Naive thymus-derived CD4-positive, alpha-beta T cell (primary cell): ENCODE measurements at places on chromosomes 13 and 19. TPM values are rescaled to one million over a fixed set of nuclear protein-coding genes. Genes with fewer than 3 reads are reported as not detected.

DNA sequence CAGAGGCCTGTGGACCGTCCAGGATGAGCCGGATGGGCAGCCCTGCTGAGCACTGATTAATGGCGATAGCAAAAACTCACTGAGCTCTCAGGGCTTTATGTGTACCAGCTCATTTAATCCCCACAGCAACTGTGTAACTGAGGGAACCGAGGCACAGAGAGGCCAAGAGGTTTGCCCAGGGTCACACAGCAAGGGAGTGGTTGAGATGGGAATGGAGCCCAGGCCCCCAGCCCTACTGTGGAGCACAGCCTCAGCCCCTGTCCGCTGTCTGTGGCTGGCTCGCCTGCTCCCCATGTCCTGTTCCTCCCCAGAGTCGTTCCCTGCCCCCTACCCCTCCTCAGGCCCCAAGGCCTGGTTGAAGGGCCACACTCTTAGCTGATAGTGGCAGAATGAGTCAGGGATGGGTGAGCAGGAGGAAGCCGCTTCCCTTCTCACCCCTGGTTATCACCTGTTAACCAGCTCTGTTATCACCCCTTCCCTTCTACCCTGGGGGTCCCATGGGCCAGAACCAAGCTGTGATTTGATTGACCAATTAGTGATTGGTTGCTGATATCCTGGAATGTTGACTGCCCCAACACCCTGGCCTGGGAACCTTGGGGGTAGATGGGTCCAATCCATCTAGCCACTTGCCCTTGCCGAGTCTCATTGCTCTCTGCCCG is 21.2 kb downstream of the CAPN12 start:
- H3K36me3 ChIP-seq, result no peaks in the 10 kb centered on the region
- H3K4me3 ChIP-seq, result no peak overlapping the region
- no peaks in the 10 kb centered on the region for H3K4me1 ChIP-seq
- no peak for DNase-seq
- H3K27ac ChIP-seq, result no peak overlapping the region

DNA sequence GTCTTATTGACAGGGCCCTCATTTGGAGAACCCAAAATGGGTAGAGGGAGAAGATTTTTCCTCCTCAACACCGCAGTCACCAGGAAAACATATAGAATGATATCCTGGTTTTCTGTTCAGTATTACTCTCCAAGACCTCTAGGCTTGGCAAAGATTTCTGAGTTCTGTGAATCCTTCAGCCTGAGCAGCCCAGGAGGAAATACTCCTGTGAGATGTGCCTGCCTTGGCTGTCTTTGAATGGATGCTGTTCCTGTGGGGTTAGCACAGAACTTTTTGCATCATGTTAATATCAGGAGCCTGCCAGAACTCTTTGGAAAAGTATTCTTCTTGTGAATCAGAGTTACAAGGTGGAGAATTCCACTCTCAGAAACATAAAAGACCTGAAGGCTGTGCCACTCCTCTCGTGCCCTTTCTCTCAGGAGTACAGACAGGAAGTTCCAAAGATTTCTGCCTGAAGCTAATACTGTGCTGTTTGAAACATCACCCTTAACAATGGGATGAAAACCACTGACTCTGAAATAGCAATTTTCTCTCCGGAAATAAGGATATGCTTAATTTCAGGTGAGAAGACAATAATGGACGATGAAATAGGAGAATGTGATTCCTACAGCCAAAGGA is 520.1 kb upstream of the NBEA start:
- no peak overlapping the region for H3K4me3 ChIP-seq
- no peaks in the 10 kb centered on the region for H3K4me1 ChIP-seq
- no peak for DNase-seq
- no peaks in the 10 kb centered on the region for H3K36me3 ChIP-seq

FXYD1 gene
- total RNA-seq, result 0.78 TPM

SKA3 gene
- 0.46 TPM for total RNA-seq

NKPD1 gene
- 0.73 TPM for total RNA-seq

ZNF607 gene
- total RNA-seq, result 10.8 TPM
